ENCODE measurements at places on chromosomes 1 and 21. TPM values are rescaled to one million over a fixed set of nuclear protein-coding genes. Genes with fewer than 3 reads are reported as not detected.

DNA sequence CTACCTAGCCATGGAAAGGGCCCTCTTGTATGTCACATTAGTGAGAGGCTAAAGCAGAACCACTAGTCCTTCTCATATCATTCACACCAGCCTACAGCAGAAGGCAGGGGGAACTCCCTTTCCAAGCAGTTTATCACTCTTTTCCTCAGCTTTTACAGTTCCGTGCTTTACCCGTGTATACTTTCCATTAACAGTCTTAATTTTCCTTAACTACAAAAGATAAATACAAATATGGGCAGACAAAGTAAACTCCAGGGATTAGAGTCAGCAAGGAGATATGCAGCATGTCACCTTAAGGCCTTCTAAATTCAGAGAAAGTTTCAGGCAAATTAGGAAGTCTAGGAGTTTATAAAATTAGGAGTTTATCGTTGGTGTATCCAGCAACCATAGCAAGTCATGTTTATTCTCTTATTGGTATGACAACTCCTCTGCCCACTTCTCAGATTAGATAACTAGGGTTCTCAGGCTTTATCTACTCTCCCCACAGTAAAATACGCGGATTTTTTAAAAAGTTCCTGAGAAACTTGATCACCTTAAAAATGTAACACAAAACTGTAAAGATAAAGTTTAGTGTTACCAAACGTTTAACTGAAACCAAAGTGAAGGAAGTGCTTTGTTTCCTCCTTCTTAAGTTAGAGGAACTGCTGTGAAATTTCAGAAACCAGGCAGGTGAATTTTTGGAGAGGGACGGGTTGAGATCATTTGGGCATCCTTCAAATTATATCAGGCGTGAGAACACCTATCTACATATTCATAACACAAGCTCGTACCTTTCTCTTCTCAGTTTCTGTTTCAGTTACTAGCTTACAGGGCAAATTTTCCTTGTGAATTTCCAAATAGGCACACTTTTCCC, 42.7 kb upstream of the SLC19A2 start:
- no peaks in the 10 kb centered on the region for H3K4me1 ChIP-seq
- no peaks in the 10 kb centered on the region for H3K36me3 ChIP-seq
- no peaks in the 10 kb centered on the region for H3K27me3 ChIP-seq
- no peak for DNase-seq

DNA sequence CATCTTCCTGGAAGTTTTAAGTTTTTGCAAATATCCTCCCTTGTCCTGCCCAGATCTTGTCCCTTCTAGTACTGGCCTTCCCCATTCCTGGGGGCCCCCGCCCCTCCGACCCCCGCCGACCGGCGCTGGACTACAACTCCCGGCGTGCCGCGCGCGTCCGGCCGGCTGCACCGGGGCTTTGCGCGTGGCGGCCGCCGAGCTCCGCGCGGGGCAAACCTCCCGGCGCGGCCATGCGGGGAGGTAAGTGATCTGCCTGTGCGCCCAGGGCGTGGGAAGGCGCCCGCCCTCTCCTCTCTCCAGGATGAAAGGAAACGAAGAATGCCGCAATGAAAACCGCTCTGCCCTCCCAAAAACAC, 3.2 kb upstream of the SAMD13 start:
- no peaks in the 10 kb centered on the region for H3K36me3 ChIP-seq
- peak overlapping the region; percentile 64 for H3K4me3 ChIP-seq
- H3K4me1 ChIP-seq = peaks cover 16% of the 10 kb centered on the region
- H3K27ac ChIP-seq = no peak overlapping the region
- DNase-seq = peak; percentile 17
- no peaks in the 10 kb centered on the region for H3K27me3 ChIP-seq

GRCh38 chr1:233664804-233665574, 51.1 kb downstream of the KCNK1 start:
- no peak overlapping the region for H3K27ac ChIP-seq
- no peaks in the 10 kb centered on the region for H3K36me3 ChIP-seq
- H3K4me1 ChIP-seq = no peaks in the 10 kb centered on the region
- no peaks in the 10 kb centered on the region for H3K27me3 ChIP-seq
- no peak for DNase-seq
- H3K4me3 ChIP-seq = no peak overlapping the region

The FAM151A gene
- not detected for total RNA-seq

DNA sequence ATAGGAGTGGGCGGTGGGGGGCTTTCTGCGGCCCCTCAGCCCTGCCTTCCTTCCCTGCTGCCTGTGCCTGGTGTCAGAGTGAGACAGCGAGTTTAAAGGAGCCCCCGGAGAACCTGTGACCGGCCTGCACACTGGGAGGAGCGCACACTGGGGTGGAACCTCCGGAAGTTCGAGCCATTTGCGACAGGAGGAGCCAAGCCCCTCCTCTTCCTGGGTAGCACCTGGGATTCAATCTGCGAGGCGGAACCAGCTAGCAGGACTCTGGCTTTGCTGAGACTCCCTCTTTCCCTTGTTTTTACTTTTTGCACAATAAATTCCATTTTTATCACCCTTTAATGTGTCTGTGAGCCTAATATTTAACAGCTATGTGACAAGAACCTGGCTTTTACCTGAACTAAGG, 540.6 kb downstream of the NPHP4 start:
- H3K36me3 ChIP-seq = no peaks in the 10 kb centered on the region
- H3K27me3 ChIP-seq = no peaks in the 10 kb centered on the region
- no peak overlapping the region for H3K27ac ChIP-seq
- H3K4me1 ChIP-seq = no peaks in the 10 kb centered on the region

DNA sequence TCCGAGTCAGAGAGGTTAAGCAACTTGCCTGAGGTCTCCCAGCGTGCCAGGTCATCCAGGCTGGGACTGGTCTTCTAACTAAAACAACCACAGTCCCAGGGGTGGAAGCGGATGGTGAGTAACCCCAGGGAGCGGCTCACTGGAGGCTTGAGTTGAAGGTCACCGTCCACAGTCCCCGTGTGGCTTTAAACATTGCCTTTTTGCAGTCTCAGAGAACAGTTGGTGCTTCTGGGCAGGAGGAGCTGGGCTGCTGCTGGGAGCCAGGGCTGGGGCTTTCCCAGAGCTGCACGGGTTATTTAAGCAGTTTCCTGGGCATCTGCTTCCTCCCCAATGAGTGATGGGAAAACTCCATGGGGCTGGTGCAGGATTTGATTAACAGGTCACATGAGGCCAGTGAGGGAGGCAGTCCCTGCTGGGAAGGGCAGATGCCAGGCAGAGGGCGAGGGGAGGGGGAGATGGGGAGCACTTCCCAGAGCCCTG, 12.3 kb downstream of the ARHGEF10L start:
- DNase-seq = no peak
- no peaks in the 10 kb centered on the region for H3K4me1 ChIP-seq
- H3K27ac ChIP-seq = no peak overlapping the region
- no peak overlapping the region for H3K4me3 ChIP-seq
- H3K36me3 ChIP-seq = no peaks in the 10 kb centered on the region
- H3K27me3 ChIP-seq = no peaks in the 10 kb centered on the region

All from CD8-positive, alpha-beta memory T cell (primary cell).